ENCODE measurements at places on chromosomes 13 and 19.

DNA sequence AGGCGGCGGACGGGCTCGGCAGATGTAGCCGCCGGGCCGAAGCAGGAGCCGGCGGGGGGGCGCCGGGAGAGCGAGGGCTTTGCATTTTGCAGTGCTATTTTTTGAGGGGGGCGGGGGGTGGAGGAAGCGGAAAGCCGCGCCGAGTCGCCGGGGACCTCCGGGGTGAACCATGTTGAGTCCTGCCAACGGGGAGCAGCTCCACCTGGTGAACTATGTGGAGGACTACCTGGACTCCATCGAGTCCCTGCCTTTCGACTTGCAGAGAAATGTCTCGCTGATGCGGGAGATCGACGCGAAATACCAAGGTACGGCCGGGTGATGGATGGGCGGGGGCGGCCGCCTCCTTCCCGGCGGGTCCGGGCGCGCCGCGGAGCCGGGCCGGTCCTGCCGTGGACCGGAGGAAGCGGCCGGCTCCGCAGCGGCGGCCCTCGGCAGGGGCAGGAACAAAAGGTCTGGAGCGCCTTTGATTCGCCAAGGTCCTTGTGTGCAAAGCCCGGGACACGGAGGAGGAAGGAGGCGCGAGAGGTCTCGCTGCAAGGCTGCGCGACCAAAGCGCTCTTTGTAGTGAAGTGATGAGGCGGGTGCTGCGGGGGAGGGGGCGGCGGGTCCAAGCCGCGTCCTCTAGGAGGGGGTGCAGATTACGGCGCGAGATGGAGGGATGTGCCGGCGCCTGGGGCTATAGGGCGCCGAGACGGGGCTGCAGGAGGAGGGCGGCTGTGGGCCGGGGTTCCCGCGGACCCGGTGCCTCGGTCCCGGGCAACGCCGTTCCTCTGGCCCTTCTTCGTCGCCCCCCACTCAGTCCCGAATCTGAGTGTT lies 689 bp downstream of the ING1 start:
- DNase-seq, result peak; percentile 54

- DNase-seq, result no peak
These were observed 2.1 kb downstream of the CEBPA start for GRCh38 chr19:33300009-33300893.

GRCh38 chr13:75299246-75299645 lies 182.7 kb downstream of the TBC1D4 start:
- no peak for DNase-seq

DNA sequence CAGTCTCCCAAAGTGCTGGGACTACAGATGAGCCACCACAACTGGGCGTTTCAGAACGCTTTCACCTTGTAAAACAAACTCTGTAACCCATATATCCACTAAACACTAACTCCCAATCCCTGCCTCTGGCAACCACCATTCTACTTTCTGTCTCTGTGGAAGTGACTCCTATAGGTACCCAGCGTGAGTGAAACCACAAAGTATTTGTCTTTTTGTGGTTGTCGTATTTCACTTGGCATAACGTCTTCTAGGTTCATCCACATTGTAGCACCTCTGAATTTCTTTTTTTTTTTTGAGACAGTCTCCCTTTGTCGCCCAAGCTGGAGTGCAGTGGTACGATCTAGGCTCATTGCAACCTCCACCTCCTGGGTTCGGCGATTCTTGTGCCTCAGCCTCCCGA lies 44.8 kb downstream of the BRD4 start:
- DNase-seq, result no peak

- no peak for DNase-seq
These were observed 53.6 kb upstream of the TPM4 start for GRCh38 chr19:16022681-16023080.

DNA sequence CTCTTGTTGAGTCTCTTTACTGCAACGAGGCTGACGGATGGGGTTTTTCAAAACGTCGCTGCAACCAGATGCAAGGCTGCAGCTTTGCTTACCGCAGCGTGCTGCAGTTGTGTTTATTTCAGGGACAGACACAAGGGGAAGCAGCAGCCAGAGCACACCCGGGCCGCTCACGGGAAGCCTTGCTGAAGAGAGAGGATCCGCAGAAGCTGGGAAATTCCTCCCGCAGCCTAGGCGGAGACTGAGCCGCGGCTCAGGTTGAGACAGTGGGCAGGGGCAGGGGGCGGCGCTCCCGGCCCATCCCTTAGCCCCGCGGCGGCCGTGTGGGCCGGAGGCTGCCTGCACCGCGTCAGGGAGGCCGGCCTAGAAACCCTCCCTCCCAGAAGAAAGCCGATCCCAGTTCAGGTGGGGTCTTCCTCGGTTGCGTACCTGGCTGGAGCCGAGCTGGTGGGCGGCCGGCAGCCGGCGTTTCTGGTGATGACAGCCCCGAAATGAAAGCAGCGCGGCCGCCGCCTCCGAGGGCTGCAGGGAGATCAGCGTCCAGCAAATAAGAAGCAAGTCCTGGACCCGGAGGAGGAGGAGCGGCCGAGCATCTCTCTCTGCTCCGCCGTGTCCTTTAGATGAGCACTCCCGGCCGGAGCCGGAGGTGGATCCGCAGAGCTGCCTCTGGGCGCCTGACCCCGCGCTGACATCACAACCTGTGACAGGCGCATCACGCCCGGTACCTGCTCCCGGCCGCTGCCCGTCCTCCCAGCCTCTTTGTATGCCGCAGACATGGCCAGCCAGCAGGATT lies at the start of gene FRY:
Gene FRY (plus strand): TSS at position 750 of the 790 bp plus-strand sequence. CDS start 22 bp downstream, at position 772.
- peak; percentile 55 for DNase-seq

- DNase-seq, result no peak
These were observed 774 bp upstream of the HOMER3 start for GRCh38 chr19:18941628-18942354.

- no peak for DNase-seq
These were observed 350.0 kb downstream of the ZNF536 start for GRCh38 chr19:30722186-30722585.

GRCh38 chr13:31442571-31442970 lies 242.8 kb downstream of the B3GLCT start:
- DNase-seq, result no peak

- no peak for DNase-seq
These were observed 78.9 kb upstream of the GJB6 start for GRCh38 chr13:20311022-20311421.

DNA sequence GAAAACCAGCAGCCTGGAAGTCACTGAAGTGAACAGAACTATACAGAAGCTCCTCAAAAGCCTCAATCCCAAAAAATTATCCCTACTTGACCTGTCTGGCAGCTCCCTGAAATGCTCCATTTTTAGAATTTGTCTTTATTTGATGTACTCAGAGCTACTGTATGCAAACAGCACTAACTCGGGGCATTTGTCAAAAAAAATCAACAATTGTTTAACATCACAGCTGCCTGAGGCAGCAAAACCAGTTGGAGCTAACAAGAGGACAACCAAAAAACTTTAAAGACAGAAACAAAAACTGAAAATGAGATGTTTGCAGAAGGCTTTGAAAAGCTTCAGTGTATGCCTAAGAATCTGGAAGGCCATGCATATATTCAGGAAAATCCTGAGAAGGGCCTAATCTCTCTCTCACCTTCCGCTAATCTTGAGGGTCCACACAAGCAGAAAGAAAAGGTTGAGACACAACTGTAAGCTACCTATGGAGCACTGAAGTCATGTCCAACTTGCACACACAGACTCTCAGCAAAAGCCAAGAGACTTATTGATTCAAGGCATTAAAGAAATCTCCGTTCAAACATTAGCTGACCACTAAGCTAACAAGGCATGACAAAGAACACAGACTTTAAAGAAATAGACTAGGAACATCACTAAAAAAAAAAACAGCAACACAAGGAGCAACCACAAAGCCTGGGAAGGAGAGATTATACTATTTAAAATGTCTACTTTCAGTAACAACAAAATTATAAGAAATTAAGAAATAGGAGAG lies 16.1 kb downstream of the VWA8 start:
- no peak for DNase-seq

GRCh38 chr13:101343128-101343787 lies 73.0 kb downstream of the NALCN start:
- DNase-seq, result no peak

- DNase-seq, result no peak
These were observed 20.8 kb upstream of the POU2F2 start for GRCh38 chr19:42152910-42153671.

GRCh38 chr19:43763473-43763939 lies 8.7 kb upstream of the SMG9 start:
- DNase-seq, result no peak

GRCh38 chr13:81610644-81611043 lies 1269.7 kb upstream of the SPRY2 start:
- no peak for DNase-seq

DNA sequence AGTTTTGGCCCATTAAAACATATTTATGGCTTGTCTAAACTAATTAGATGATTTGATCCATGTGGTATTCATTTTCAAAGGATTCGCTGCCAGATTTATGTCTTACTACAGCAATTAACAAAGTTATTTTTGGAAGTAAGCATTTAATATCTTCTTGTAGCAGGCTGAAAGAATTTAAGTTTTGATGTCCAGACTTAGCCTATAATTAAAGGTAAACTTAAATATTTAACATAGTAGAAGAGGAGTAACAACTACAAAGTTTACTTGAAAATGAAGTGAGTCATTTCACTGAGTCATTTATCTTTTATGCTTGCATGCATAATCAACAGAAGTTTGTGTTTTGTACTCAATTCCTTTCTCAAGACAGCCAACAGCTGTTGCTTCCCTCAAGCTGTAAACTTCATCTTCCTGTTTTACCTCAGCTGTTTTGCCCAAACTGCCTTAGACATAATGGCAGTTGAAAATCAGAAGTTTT lies 58.1 kb downstream of the EDNRB start:
- no peak for DNase-seq

DNA sequence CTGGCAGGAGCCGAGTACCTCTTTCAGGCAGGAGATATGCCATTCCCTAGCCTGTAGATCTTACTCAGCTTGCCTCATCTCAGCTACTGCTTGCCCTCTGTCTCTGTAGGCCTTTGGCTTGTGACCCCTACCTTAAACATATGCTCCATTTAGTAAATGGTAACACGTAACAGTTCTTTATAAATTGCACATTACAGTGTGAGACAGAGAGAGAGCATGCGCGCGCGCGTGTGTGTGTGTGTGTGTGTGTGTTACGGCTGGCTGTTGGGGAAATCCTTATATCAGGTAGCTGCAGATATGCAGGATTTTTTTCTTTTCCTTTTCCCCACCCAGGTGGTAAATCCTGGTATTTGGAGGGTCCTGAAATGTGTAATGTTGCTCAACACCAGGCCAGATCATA lies 4.2 kb downstream of the SPINT2 start:
- DNase-seq, result no peak

DNA sequence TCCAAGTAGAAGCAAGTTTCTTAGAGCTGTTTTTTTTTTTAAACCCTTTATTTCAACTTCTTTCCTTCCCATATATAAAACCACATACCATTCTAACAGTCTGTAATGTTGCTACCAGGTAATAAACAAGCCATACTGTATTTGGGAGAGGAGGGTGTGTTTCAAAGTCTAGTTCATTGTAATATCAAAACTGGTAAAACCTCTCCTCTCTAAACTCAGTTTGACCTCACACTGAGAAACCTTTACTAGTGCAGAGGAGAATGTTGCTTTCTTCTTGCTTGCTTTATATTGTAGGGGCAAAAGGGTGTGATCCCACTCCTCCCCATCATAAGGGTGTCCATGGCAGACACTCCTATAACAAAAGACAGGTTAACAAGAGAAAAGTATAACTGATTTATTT lies 155.1 kb downstream of the GGACT start:
- no peak for DNase-seq

All from activated CD4-positive, alpha-beta T cell treated with anti-CD3 and anti-CD28 coated beads, Interleukin-2, Interleukin-4, amounts not matched to agents 100 ng/mL and 50 ng/mL, durations not matched to agents 16 hours and 8 hours (primary cell).